T-helper 22 cell (primary cell): ENCODE measurements at places on chromosomes 13 and 19.

GRCh38 chr13:109694972-109695371 is 91.4 kb downstream of the IRS2 start:
- no peak for DNase-seq

- DNase-seq, result no peak
These were observed 1.4 kb downstream of the SLC1A6 start for GRCh38 chr19:14978161-14978776.

GRCh38 chr13:25295228-25295627 is 6.2 kb upstream of the NUP58 start:
- DNase-seq, result no peak

- no peak for DNase-seq
These were observed 301.9 kb downstream of the ATP8A2 start for GRCh38 chr13:25673711-25674110.

DNA sequence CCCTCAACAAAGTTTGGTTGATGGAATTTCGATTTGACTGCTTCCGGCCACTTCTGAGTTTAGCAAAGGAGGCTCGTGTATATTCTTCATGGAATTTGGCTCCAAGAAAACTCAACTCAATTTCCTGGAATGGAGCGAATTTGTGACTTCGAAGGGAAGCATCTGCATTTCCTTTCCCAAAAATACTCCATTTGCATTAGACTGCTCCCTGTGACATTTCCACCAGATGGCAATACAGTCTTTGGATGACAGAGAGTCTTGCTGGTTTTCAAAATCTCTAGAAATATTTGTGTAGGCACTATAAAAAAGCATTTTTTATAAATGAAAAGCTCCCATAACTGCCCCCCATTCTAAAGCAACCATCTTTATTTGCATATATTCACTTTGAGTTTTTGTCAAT is 4.1 kb downstream of the C1QTNF9 start:
- no peak for DNase-seq

DNA sequence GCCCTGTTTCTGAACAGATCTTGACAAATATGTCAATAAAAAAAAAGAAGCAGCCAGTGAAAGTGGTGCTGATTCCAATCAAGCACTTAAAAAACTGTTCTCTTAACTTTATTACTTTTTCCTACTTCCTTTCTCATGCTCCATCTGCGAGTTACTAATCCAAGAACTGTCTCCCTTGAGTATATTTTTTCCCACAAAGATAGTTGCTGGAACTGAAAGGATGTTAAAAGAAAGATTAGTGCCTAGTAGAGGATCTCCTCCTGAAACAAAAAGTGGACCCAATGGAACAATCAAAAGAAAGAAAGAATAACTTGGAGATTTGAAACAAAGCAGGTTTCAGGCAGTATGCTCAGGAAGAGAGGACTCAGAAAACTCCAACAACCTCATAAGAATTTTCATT is 1034.8 kb downstream of the PCDH17 start:
- no peak for DNase-seq

- DNase-seq, result no peak
These were observed 21.6 kb downstream of the CAPS start for GRCh38 chr19:5935473-5936291.

GRCh38 chr13:105329359-105329758 is 1206.1 kb downstream of the EFNB2 start:
- DNase-seq, result no peak

DNA sequence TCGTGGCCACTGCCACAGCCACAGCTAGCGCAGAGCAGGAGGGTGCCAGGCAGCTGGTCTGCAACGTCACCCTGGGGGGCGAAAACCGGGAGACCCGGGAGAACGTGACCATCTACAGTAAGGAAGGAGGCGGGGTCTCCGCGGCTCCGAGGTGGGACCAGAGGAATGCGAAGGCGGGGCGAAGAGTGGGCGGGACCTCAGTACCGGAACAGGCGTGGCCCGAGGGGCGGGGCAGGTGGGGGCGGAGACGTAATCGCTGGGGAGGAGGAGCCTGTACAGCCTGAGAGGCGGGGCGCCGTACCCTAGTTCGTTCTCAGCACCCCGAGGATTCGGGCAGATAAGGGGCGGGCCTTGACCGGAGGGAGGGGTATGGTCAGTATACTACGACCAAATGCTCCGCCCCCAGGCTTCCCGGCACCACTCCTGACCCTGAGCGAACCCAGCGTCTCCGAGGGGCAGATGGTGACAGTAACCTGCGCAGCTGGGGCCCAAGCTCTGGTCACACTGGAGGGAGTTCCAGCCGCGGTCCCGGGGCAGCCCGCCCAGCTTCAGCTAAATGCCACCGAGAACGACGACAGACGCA is 2.5 kb downstream of the ICAM5 start:
- peak; percentile 38 for DNase-seq

DNA sequence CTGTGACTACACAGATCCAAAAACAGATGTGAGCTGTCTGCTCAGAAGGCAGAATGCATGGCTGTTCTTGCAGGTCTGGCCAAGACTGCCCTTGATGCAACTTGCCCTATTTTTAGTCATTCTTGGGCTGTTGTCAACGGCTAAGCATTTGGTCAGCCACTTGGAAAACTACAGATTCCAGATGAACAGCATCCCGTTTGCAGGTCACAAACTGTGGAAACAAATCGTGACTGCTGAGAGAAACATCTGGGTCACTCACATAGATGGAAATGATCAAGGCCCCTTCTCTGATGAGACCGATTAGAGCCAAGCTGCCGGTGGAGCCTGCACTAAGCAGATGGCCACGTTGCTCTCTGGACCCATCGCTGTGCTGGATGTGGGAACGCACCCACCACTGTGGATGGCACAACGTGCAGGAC is 15.4 kb upstream of the METTL21C start:
- DNase-seq, result no peak

DNA sequence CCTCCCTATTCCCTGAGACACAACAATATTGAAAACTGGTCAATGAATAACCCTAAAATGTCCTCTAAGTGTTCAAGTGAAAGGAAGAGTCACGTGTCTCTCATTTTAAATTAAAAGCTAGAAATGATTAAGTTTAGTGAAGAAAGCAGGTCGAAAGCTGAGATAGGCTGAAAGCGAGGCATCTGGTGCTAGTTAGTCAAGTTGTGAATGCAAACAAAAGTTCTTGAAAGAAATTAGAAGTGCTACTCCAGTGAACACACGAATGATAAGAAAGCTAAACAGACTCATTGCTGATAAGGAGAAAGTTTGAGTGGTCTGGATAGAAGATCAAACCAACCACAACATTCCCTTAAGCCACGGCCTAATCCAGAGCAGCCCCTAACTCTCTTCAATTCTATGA is 99.4 kb upstream of the ZNF507 start:
- no peak for DNase-seq

DNA sequence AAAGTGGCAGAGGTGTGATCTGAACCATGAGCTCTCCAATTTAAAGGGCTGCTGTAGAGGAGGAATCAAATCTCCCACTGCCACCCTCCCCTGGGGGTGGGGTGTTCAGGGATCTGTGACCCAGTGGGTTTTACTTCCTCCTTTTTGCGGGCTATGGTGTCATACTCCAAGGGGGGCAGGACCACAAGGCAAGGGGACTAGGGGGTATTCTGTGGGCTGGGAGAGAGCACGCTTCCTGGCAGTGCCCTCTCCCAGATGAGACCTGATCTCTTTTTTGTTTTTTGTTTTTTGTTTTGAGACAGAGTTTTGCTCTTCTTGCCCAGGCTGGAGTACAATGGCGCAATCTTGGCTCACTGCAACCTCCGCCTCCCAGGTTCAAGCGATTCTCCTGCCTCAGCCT is 10.3 kb downstream of the PLD3 start:
- DNase-seq, result no peak

GRCh38 chr19:35549174-35549788 is 3.9 kb downstream of the TMEM147 start:
- peak; percentile 24 for DNase-seq
